ENCODE measurements at places on chromosomes 2 and 18.

DNA sequence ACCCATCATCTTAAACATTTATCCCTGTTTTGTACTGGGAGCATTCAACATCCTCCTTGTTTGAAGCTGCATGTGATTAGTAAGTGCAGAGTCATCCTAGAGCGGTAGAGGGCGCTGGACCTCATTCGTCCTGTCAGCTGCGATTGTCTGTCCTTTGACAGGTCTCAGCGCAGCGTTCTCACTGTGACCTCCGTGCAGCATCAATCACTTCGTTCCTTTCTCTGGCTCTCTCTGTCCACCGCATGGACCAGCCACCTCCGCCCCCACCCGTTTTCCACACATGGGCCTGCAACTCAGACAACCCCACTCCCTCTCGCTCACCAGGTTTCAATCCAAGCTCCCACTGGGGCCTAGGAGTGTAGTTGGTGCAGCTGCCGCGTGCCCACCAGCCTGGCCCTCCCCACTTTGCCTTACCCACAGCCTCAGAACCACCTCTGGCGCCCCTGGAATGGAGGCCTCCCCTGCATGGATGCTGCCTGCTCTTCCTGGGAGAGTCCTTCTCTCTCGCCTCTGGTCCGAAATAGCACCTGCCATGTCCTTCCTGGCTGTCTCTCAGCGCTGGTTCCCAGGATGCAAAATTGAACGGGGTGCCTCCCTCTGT is 90.5 kb downstream of the NDUFA10 start:
- peak; percentile 64 for DNase-seq

DNA sequence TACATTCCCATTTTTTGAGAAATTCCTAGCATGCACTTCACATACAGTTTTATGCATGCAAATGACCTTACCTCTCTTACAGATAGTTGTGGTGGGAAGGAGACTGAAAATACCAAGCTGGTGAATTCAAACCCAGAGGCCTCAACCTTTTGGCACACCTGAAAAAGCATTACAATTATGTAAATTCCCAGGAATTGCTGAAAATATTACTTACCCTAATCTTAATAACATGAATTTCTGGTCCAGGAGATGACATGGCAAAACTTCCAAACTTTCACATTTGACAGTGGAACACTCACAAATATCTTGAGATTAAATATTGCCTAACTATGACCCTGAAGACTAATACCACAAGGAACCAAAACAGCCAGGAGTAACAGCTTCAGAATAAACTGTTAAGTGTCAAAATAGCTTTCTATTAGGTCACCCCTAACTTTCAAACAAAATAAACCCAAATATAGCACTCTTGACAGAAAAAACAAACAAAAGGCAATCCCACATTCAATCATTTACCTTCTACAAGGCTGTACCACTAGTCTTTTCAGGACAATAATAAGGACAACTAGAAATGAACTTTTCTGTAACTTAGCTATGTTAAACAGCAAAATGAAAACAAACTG is 10.9 kb upstream of the PEX13 start:
- DNase-seq, result no peak

GRCh38 chr18:12891561-12891960 is 7.5 kb upstream of the PTPN2 start:
- DNase-seq, result no peak

GRCh38 chr2:152359573-152360363 is 24.8 kb downstream of the FMNL2 start:
- no peak for DNase-seq

DNA sequence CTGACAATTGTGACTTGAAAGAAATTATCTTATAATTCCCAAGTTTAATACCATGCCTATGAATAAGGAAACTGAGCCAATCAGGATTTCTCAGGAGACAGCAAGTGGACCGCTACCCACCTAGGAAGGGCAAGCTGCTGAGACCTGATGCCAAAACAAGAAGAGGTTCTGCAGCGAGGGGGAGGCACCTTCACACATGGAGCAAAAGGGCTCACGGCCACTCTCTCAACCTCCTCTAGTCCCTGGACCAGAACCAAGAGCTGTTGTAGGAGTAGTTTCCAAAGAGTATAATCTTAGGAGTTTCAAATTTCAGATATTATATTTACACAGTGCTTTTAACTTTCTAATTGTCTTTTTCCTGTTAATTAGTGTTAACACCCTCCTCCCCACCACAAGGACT is 154.7 kb upstream of the ETAA1 start:
- DNase-seq, result no peak

GRCh38 chr2:9705196-9705595 is 74.4 kb upstream of the YWHAQ start:
- peak; percentile 63 for DNase-seq

GRCh38 chr18:58363767-58364540 is 264.9 kb downstream of the ALPK2 start:
- DNase-seq, result no peak

DNA sequence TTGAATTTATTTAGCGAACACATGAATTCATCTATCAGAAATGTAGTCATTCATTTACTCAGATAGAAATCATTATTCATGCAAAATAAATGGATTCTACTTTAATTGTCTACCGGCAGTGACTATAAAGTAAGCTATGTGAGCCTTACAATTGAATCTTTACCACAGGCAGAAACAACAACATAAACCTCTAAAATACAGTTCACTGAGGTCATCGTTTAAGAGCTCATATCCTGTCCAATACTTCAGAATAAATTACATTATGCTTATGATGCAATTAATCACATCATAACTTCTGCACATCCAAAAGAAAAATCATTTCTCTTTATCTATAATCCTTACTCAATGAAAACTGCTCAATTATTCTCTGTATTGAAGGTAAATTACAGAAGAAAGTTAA is 244.7 kb downstream of the HNMT start:
- no peak for DNase-seq

Measured in inflammatory macrophage (primary cell).